ENCODE measurements at places on chromosomes 12 and 14. TPM values are rescaled to one million over a fixed set of nuclear protein-coding genes. Genes with fewer than 3 reads are reported as not detected.

Gene NYNRIN
- total RNA-seq = 9.6 TPM

Gene TRPV4
- total RNA-seq = 2.5 TPM

Gene GLS2
- under 0.01 TPM for total RNA-seq

Gene SPTB
- not detected for total RNA-seq

Gene SMCO2
- not detected for total RNA-seq

Gene CBLN3
- total RNA-seq = 0.74 TPM

Gene OR11H6
- total RNA-seq = not detected

Gene REP15
- 0.89 TPM for total RNA-seq

Gene CD163
- not detected for total RNA-seq

Gene CFAP251
- total RNA-seq = 3.9 TPM

Gene TMEM179
- total RNA-seq = not detected

Gene BCL2L14
- not detected for total RNA-seq

Gene ZBTB42
- total RNA-seq = 2.5 TPM

Gene SPRYD3
- 24.7 TPM for total RNA-seq

Gene STXBP6
- total RNA-seq = 15.8 TPM

Gene CELA1
- total RNA-seq = not detected

Gene MYBPC1
- total RNA-seq = not detected

Gene BHLHE41
- total RNA-seq = 0.45 TPM

Gene PRH2
- total RNA-seq = 0.30 TPM

Gene HOXC6
- 0.89 TPM for total RNA-seq

Gene NUP107
- total RNA-seq = 57.0 TPM

Gene MYF6
- 0.45 TPM for total RNA-seq

Gene AMN
- 0.30 TPM for total RNA-seq

Gene CLEC2D
- total RNA-seq = 0.59 TPM

Gene MSRB3
- total RNA-seq = 14.9 TPM

Gene TXNDC16
- 3.1 TPM for total RNA-seq

Gene PRICKLE1
- 2.9 TPM for total RNA-seq

Gene WNT5B
- total RNA-seq = 74.3 TPM

Gene HVCN1
- total RNA-seq = 4.9 TPM

Gene PLBD1
- total RNA-seq = 2.5 TPM

Gene SRRM4
- total RNA-seq = not detected

Gene COL2A1
- 0.17 TPM for total RNA-seq

Gene STX2
- 23.3 TPM for total RNA-seq

Gene USP44
- total RNA-seq = 0.50 TPM

Gene TSPAN8
- not detected for total RNA-seq

Gene FGF6
- total RNA-seq = not detected

Gene SDR9C7
- not detected for total RNA-seq

Gene DAO
- not detected for total RNA-seq

Gene OTX2
- not detected for total RNA-seq

Gene RASSF9
- total RNA-seq = under 0.01 TPM

Gene GLIPR1L1
- total RNA-seq = not detected

Gene PRMT5
- 71.7 TPM for total RNA-seq

Gene TMCC3
- total RNA-seq = 0.74 TPM

Gene KLRC4
- not detected for total RNA-seq

Gene KIF21A
- total RNA-seq = 3.5 TPM

Gene TTC6
- under 0.01 TPM for total RNA-seq

Gene P2RX2
- total RNA-seq = not detected

Gene CLEC2B
- total RNA-seq = 2.5 TPM

Gene SLC6A12
- total RNA-seq = not detected

Gene EP400
- total RNA-seq = 6.6 TPM

Measured in bronchus fibroblast of lung (primary cell).